ENCODE measurements at places on chromosomes 7 and 10. TPM values are rescaled to one million over a fixed set of nuclear protein-coding genes. Genes with fewer than 3 reads are reported as not detected.

DNA sequence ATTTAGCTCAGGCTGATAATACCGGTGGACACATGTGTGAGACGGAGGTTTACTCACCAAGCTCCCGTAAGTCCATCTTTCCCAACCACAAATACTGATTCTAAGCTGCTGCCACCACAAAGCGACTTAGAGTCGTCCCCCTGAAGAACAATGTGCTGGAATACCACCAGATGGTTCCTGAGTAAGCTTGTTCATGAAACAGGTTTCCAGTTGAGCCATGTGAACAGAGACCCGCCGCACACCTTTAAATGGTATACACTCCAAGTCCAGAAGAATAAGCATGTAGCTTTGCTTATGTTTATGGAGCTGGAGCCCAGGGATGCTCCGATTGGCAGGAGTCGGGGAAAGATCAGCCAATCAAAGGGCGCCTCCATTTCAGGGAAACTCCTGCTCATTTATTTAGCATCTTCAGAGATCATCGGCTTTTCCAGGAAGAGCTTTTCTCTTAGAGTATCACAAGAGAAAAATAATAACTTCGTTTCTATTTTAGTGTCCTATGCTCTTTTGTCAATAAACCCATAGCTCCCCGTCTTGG, 261.6 kb upstream of the AOAH start:
- no peak for DNase-seq

DNA sequence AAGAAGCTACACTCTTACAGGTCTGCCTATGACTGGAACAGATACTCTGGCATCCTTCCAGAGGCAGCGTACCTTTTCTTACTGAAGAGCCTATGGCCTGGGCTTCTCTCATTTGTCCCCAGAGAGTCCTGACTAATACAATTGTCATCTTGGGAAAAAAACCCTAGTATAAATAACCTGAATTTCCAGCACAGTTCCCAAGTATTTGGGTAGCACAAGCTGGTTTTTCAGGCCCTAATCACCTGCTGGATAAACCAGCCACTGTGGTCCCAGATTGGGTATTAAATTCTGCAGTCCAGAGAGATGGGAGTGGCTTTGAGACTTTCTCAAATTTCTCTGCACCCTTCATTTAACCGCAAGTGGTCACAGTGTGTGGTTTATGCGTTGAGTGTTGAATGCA, 186.8 kb upstream of the NEBL start:
- DNase-seq: no peak

The CNTNAP2 gene
- 0.27 TPM for total RNA-seq

- no peak for DNase-seq
Measured at GRCh38 chr10:4459531-4459930, 366.5 kb upstream of the AKR1E2 start.

- no peak for DNase-seq
Measured at GRCh38 chr10:22609719-22610465, 104.5 kb downstream of the PIP4K2A start.

All from heart left ventricle (tissue), 16 donors.